Foreskin melanocyte (primary cell): ENCODE measurements at places on chromosomes 5 and 9.

DNA sequence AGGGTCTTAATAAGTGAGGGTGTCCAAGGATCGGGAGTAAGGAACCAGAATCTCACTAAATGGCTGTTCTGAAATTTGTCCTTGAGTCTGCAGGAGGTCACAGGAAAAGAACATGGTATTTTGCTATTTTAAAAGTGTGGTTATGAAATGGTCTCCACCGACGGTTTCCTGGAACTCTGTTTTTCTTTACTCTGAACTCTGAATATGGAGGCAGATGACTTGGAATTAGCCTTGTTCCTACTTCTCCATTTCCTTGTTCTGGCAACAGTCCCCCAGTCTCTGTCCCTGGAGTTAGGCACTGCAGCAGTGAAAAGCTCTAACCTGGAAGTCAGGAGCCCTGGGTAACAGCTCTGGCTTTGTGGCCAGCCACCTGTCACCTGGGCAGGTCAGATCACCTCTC is 46.6 kb upstream of the C5orf58 start:
- no peak for DNase-seq

GRCh38 chr9:95841377-95841776 is 34.1 kb upstream of the ERCC6L2 start:
- no peak for DNase-seq

GRCh38 chr5:181008136-181008535 is 19.5 kb downstream of the BTNL3 start:
- no peak for DNase-seq

- DNase-seq, result peak; percentile 14
Measured at GRCh38 chr5:95027151-95027721, 257.7 kb downstream of the MCTP1 start.

DNA sequence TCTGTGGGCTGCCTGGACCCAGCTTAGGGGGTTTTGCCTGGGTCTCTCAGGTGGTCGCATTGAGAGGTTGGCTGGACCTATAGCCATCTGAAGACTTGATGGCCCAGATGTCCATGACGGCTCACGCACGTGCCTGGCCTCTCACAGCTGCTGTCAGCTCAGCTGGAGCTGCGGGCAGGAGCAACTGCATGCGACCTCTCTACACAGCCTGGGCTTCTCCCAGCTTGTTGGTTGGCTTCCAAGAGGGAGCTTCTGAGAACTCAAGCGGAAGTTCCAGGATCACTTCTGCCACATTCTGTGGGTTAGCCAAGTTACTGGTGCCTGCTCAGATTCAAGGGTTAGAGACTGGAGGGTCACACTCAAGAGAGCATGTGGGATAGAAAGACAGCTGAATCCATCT is 99.2 kb downstream of the DAPK1 start:
- no peak for DNase-seq

DNA sequence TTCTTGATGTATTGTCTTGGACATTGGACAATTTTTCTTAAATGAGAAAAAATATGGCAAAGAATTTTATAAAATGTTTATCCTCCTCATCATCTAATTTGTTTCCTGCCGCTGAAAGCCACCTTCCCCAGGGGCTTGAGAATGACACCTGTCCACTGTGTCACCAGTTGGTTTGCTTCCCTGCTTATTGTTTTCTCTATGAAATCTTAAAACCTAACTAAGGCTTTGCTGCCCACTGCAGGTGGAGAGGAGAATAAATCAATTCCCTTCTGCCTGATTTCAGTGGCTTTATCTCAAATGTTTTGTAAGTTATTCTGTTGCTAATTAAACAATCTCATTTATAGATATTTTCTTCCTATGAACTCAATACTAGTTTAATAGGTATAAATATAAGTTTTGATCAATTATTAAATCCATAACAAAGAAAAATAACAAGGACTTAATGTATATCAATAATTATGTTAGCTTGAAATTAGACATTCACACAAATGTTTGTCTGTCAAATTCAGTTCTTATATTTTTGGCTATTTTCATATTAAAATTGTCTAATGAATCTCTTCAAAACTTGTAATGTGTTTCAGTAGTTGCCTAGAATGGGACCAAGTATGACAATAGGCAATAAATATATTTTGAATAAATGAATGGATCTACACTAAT is 822.5 kb downstream of the PTPRD start:
- peak; percentile 10 for DNase-seq

GRCh38 chr5:132850066-132850465 is 16.2 kb downstream of the GDF9 start:
- no peak for DNase-seq

GRCh38 chr9:109342878-109343277 is 22.0 kb upstream of the EPB41L4B start:
- no peak for DNase-seq

- no peak for DNase-seq
Measured at GRCh38 chr9:132903574-132904492, 25.1 kb downstream of the SPACA9 start.

DNA sequence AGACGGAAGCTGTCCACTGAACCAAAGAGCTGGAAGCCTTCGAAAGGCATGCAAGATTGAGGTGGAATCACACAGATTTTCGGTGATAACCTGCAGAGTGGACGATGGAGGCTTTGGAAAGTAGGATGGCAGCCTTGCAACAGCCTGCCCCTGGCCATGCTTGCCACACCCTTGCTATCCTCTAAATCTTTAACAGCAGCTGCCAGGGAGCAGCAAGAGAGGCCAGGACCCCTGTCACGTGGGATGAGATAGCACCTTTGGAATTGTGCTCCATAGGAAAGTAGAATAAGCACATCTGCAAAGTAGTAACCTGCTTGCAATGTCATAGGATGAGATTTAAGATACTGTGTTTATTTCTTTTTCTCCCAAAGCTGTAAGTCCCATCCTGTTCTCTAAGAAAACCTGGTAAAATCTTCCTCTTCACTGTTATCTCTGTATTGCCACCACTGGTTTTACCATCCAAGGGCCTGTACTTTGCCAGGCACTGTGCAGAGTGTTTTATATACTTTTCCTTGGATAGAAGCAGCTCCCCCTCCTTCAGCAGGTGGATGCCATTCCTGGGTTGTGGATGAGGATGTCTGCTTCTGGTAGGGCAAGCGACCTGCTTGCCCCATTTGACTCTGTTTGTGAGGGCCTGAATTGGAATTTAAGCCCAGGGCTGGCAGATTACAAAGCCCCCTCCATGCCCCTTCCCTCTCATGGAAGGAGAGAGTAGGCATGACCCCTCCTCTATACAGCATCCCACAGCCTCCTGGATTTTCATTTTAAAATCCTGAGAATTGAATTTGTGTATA is 10.1 kb downstream of the TRIO start:
- no peak for DNase-seq

- no peak for DNase-seq
Measured at GRCh38 chr5:138230261-138230660, 17.1 kb upstream of the CDC23 start.

- DNase-seq, result no peak
Measured at GRCh38 chr9:72597601-72598000, 76.2 kb downstream of the TMC1 start.

DNA sequence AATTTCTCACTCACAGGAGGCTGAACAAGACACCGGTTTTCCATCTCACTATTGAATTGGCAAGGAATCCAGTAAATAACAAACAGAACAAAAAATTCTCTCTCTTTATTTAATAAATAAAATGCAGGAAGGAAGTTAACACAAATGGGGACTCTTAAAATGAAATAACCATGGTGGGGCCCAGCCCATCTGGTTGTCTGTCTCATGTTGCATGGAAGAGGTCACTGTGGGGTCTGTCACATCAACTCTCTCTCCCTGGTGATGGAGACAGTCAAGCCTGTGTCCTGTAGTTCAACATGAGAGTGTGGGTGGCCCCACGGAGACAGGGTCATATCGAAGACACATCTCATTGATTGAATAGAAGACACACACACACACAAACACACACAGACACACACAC is 297.7 kb downstream of the IRX2 start:
- no peak for DNase-seq

- DNase-seq, result no peak
Measured at GRCh38 chr5:38323645-38324295, 65.4 kb downstream of the EGFLAM start.

DNA sequence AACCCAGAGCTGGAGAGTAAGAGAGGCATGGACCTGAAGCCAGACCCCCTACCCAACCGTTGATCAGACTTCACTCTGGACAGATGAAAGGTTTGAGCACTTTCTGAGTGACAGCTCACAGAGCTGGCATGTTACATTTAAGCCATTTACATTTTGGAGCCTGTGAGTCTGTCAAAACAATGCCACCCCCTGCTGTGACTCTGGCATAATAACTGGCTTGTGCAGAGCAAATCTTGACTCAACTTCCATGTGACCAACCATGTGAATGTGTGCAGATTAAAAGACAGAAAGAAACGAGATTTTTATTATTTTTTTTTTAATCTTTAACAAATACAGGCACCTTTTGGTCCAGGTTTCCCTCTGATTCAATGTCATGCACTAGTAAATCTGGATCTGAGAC is 48.5 kb downstream of the MFAP3 start:
- peak; percentile 42 for DNase-seq

DNA sequence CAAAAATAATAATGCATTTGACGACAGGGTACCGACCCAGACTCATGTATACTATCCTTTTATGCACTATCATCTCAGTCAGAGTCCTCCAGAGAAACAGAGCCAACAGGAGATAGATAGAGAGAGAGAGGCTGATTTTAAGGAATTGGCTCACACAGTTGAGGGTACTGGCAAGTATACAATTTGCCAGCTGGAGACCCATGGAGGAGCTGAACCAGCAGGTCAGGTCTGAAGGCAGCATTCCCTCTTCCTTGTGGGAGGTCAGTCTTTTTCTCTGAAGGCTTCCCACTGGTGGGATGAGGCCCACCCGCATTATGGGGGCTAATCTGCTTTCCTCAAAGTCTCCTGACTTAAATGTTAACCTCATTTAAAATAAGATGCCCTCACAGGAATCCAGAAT is 17.3 kb upstream of the MED10 start:
- DNase-seq, result no peak

- peak; percentile 31 for DNase-seq
Measured at GRCh38 chr5:120096413-120096812, 367.7 kb upstream of the PRR16 start.

- no peak for DNase-seq
Measured at GRCh38 chr9:124008303-124008693, 3.3 kb upstream of the LHX2 start.

DNA sequence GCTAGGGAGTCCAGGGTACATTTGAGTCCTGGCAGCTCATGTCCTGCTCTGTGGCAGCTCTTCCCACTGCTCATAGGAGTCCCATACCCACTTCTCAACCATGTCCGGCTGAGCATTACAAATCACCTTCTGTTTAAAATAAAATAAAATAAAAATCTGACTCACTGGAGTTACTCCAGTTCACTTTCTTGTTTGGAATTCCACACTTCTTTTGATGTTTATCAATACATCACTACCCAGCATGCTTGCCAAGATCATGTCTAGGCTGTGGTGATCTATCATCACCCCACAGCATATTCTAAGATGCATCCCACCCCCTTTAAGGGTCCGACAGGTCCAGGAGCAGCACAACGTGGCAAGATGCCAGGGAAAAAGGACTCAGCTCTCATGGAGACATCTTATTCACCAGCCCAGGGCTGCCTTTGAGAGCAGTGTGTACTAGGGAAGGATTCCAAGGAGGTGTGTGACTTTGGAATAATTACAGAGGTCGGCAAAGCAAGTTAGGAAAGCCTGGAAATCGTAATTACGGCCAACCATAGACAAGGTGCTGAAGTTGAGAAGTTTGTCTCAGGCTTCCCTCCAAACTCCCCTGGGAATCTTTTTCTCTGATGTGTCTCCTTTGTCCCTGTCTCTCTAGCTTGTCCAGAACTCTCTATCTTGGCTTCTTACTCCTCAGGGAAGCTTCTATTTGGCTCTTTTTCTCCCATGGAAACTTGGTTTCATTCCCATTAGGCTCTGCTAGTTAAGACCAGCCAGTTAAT is 111.4 kb upstream of the SLC1A3 start:
- no peak for DNase-seq

DNA sequence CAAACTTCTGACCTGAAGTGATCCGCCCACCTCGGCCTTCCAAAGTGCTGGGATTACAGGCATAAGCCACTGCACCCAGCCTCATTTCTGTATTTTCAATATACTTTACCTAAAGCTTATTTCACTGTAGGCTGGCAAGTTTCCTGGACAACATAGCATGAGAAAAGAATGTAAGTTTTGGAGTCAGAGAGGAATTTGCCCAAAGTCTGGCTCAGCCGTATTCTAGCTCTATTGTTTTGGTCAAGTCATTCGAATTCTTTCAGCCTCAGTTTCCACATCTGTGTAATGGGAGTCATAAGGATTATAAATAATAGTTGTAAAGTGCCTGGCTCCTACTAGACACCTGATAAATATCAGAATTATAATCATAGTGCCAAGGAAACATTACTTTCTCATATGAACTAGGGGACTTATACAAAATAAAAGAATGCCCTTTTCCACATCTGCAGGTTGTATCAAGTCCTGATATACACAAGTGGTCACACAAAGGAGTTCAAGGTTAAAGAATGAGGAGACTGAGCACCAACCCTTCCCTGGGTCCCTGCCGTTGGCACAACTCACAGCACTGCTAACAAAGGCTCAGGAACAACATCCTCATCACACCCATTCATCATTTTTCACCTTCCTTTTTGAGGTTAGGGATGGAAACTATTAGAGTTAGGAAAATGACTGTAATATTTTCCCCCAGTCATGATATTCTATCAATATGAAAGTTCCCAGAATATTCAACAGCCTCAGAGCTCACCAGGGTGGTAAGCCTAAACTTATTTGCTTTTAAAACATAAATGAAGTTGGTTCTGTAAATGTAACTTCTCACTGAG is 34.6 kb upstream of the RAI14 start:
- DNase-seq, result no peak

- DNase-seq, result no peak
Measured at GRCh38 chr9:132855904-132856303, 22.2 kb downstream of the AK8 start.

GRCh38 chr5:36744773-36745589 is 131.6 kb upstream of the NIPBL start:
- no peak for DNase-seq

- peak; percentile 46 for DNase-seq
Measured at GRCh38 chr9:87324613-87325194, 173.0 kb upstream of the DAPK1 start.

- no peak for DNase-seq
Measured at GRCh38 chr9:128162215-128163026, 2.4 kb downstream of the BBLN start.

GRCh38 chr9:87711857-87712800 is 13.8 kb upstream of the CTSL start:
- peak; percentile 65 for DNase-seq

DNA sequence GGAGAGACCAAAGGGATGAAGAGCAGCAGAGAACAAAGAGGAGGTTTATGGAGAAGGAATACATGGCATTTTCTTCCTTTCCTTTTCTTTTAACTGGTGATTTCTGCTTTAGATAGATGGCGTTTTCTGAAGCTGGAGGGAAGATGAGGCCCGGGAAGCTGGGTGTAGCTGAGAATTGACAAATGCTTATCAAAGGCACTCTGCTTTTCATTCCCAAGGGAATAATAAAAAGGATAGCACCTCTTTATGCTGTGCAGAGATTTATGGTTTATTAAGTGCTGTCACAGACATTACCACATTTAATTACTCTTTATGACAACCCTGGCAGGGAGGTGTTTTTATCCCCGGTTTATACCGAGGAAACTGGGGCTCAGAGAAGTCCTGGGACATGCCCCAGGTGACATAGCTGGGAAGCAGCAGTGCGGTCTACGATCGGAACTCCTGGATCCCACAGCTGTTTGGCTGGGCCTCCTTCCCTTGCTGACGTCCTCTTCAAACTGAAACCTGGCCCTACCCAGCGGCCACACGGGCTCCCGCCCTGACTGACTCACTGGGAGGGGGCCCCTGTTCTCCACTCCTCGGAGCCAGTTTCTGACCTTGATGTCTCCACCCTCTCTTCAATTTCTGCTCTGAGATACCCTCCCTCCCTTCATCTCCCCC is 8.2 kb upstream of the EPB41L4B start:
- DNase-seq, result no peak
